Tibial nerve (tissue), 4 donors: ENCODE measurements at places on chromosomes 13 and 19. TPM values are rescaled to one million over a fixed set of nuclear protein-coding genes. Genes with fewer than 3 reads are reported as not detected.

CCDC122 gene
- 1.3 TPM for total RNA-seq

DNA sequence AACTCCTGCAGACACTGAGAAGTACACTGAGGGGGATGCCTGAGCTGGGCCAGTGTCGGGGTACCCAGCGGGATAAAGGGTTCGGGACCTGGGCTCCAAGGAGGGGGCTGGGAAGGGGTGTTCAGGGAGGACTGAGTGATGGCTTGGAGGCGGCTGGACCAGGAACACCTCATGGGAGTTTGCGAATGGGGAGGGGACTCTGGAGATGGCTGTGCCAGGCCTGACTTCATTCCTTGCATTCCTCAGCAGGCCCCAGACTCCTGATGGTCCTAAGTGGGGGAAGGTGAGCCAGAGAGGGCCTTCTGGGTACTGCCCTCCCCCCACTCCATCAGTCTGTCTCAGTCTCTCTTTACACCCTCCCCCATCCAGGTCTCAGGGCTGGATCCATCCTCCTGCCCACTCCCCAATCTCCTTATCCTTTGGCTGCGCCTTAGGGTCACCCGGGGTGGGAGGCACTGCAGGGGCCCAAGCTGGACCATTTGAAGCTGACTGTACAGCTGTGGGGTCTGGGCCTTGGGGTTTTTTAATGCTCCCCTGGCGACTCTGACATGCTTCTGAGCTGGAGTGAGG is 13.8 kb downstream of the PAK4 start:
- DNase-seq: no peak

MEIS3 gene
- total RNA-seq: 30.8 TPM

DNA sequence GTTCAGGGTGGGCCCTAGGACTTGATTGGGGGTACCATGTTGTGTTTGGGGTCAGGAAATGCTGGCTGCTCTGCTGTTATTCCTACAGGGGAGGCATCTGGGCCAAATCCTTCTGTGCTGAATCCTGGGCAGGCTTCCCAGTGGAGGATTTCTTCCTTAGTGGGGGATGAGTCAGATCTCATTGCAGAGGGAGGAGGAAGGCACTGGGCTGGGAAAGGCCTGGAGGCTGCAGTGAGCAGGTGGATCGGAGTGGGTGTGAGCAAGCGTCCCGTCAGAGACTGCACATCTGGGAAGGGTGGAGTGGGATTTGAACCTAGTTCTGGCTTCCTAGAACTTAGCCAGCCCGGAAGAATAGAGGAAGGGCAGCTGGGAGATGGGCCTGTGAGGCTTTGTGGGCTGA is 11.5 kb downstream of the CCDC124 start:
- DNase-seq: no peak

GRCh38 chr19:8398311-8398771 is 8.2 kb downstream of the RAB11B start:
- DNase-seq: no peak

DNA sequence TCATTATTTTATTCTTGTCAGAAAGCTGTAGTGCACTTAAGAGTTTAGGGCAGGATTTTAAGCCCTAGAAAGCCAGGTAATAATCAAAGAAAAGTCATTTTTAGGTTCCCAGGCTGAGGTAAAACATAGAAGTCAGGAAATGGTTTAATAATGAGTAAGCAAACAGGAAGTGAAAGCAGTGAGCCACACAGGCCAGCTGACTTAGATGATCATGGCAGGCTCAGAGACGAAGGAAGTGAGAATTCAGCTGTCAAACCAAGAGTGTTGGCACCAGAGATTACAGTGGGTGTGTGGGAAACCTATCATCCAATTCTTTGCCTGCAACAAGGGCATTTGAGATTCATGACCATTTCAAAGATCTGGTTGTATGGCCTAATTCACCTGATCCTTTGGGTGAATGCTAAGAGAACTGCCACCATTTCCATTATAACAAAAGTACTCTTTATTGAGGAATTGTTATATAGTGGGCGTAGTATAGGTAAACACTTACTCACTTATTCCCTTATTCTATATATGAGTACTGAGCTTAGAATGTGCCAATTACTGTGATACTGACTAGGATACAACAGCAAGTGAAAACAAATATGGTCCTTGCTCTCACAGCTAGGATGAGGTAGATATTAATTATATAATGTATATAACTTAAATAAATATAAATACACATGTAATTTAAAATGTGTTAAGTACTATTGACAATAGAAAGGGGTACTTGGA is 103.7 kb upstream of the EDNRB start:
- DNase-seq: peak; percentile 24

DNA sequence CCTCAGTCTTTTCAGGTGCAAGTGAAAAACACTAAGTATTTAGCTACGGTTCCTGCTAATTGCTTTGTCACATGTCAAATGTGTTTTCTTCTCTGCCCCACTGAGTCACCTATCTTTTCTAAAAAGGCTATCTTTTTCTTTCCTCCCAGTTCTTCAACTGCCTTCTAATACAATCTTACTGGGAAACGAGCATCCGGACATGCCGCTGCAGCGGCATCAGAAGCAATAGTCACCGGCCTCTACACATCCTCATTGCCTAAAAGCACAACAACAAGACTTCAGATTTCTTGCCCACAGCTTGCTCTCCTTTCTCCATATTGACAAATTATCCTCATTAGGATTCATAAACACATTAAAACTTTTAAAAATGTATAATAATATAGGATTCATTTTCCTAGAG is 1.2 kb downstream of the PCDH9 start:
- no peak for DNase-seq

GRCh38 chr13:103326326-103326725 is 260.1 kb upstream of the SLC10A2 start:
- DNase-seq: no peak

TMPRSS9 gene
- total RNA-seq: not detected

GRCh38 chr19:49507803-49508494 is 4.5 kb upstream of the FCGRT start:
- no peak for DNase-seq

DNA sequence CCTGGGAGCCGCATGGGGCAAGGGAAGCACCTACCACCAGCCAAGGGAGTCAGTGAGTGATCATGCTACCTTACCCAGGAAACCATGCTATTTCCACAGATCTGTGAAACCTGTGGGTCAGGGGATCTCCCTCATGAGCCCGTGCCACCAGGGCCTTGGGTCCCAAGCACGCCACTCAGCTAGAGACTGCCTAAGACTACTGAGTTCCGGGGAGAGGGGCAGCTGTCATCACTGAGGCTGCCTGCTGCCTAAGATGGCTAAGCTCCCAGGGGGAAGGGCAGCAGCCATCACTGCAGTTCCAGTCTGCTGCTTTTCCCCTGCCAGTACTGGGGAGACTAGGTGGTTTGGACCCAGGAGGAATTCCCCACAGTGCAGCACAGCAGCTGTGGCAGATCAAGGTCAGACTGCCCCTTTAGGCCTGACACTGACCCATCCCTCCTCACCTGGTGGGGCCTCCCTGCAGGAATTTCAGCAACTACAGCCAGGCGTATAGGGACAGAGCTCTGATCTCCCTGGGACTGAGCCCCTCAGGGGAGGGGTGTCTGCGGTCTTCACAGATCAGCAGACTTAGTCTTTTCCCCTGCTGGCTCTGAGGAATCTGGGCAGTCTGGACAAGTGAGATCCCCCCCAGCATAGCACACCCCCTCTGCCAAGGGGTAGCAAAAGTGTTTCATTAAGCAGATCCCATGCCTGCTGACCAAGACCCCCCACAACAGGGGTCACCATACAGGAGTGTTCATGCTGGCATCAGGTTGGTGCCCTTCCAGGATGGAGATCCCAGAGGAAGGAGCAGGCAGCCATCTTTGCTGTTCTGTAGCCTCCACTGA is 26.9 kb downstream of the VSTM2B start:
- no peak for DNase-seq

CASP14 gene
- total RNA-seq: not detected

GRCh38 chr13:109381546-109382180 is 404.7 kb downstream of the IRS2 start:
- no peak for DNase-seq

- DNase-seq: no peak
Observed at GRCh38 chr19:47582320-47582909, 9.5 kb upstream of the ZNF541 start.

DNA sequence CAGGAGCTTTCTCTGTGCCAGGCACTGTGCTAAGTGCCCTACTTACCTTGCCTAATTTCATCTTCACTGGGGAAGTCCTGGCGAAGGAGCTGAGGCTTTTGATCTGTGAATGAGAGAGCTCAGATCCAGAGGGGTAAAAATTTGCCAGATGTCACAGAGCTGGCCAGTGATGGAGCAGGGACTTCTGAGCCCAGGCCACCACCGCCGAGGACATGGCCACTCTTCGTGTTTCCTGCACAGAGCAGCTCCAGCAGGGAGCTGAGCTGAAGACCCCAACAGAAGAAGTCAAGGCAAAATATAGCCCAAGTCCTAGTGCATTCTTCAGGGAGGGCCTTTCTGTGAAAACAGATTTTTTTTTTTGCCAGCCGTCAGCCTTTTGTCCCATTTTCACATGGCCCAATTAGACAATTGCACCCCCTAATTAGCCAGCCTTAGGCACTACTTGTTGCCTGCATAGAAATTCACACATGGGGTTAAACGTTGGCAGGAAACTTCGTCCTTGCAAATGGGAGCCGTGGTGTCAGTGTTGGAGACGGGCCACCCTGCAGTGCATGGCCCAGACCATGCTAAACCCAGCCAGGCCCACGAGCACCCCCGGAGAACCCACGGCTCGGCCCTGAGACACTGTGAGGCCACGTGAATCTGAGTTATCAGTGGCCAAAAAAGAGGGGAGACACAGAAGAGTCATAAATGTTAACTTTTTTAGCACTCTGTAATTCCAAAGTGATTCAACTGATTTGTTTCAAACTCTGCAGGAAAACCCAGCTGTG is 7.8 kb downstream of the ZNF536 start:
- DNase-seq: no peak

IGFL1 gene
- total RNA-seq: not detected

DNA sequence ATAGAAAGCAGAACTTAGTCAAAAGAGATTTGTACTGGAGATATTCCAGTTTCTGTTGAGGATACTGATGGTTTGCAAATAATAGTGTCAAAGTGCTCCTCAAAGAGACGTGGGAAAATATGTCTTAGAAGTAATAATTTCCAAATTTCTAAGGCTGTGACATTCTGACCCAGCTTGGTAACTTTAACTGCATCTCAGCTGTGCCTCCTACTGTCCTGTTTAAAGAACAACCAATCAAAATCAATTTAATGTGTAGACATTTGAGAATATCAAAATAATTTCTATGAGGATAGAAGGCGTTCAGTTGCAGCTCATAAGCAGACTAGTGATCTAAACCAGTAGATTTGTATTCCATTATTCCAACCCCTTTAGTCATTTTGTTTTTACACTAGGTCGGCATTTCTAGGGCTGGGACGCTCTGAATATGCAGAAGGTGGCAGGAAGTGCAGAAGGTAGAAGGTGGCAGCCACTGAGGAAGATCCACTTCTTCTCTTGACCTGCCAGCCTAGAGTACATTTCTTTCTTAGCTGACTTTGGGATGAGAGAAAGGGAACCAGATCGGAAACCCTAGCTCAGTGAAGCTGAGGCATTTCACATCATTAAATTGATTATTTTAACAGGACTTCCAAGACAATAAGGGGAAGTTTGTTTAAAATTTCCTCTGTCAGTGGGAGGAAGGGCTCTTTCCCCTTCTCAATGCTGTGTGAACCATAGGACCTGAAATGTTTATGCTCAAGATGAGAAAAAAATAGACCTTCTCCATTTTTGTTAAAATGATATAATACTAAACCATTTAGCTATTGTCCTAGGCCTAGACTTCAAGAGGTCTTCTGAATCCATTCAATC is 67.5 kb downstream of the COL4A1 start:
- DNase-seq: no peak

- peak; percentile 51 for DNase-seq
Observed at GRCh38 chr19:6220385-6221191, 59.2 kb downstream of the MLLT1 start.

- DNase-seq: no peak
Observed at GRCh38 chr13:98731925-98732324, 20.5 kb downstream of the SLC15A1 start.

IFNL1 gene
- total RNA-seq: not detected

- no peak for DNase-seq
Observed at GRCh38 chr13:101449790-101450748, 2.4 kb upstream of the ITGBL1 start.

- no peak for DNase-seq
Observed at GRCh38 chr19:12866416-12867119, 14.7 kb downstream of the DNASE2 start.

CEACAM1 gene
- total RNA-seq: not detected

DNA sequence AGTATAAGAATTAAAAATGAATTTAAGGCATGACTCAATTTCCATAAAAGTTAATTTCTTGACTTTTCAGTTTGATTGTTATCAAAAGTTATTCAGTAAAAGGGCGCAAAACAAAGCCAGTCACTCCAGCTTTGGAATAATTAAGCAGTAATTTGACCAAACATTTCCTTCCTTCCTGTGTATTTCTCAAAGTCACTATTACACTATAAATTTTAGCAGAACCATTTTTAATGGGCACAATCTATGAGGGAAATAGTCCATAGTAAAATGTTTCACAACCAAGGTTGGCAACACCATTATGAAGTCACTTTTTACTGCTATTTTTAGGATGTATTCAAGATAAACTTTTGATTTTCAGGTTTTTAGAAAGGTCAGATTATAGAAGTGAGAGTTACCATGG is 91.0 kb downstream of the DACH1 start:
- no peak for DNase-seq
